Ureter (tissue), 1 donor: ENCODE measurements at places on chromosomes 4 and X. TPM values are rescaled to one million over a fixed set of nuclear protein-coding genes. Genes with fewer than 3 reads are reported as not detected.

DNA sequence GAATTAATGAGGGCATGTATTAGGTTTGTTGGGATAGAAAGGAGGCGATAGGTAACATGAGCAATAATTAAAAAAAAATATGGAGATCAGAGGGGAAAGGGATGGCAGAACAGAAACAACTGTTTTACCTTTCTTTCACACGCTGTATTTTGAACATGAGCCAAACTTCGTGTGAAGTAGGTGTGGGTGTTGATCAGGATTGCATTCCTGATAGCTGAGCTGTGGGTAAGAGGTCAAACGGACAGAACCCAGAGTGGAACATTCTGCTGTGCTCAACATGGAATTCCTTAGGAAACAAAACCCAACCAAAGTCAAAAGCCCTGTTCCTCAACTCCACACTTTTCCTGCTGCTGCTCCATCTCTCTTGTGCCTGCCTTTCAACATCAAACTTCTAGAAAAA, 162.5 kb upstream of the CASK start:
- no peak for DNase-seq

GRCh38 chrX:144627947-144628346, 619.4 kb upstream of the SPANXN1 start:
- no peak for DNase-seq

DNA sequence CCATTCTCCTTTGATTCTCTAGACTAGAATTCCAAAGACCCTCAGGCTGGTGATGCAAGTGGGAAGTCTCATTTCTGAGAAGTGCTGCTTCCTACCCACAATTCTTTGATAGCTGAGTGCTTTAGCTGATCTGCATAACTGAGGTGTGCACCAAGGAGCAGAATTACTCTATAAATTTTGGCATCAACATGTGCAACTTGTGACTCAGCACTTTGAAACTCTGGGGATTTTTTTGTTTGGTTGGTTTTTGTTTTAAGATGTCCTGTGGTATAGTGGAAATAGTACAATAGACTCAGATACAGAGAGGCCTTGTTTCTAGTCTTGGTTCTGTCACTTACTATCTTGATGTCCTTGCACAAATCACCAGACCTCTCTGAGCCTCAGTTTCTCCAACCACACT, 148.4 kb downstream of the AR start:
- DNase-seq: no peak

GRCh38 chr4:173171098-173171497, 2.5 kb downstream of the GALNT7 start:
- no peak for DNase-seq

DNA sequence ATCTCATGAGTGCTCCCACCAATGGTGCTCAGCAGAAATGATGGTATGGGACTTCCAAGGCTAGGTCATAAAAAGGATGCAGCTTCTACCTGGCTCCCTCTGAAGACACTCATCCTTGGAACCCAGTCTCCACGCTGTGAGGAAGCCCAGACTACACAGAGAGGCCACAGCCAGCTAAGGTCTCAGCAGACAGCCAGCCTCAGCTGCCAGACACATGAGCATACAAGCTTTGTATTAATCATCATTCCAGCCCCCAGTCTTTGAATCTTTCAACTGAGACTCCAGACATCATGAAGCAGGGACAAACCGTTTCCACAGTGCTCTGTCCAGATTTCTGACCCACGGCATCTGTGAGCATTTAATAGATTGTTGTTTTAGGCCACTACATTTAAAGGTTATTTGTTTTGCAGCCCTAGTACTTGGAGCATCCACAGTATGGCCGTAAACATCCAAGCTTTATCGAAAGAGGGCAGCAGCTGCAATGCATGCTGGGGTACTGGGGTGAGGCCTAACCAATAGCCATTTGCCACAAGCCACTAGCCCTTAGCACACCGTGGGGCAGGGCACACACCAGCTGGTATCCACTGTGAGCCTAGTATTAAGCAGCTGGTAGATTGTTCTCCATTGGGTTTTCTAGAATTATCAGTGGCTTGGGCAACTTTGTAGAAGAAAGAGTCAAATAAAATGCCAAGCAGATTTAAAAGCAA, 449.1 kb downstream of the BCOR start:
- no peak for DNase-seq

SH2D1A gene
- total RNA-seq: not detected

F8 gene
- total RNA-seq: 28.2 TPM
